ENCODE measurements at places on chromosomes 12 and 14. TPM values are rescaled to one million over a fixed set of nuclear protein-coding genes. Genes with fewer than 3 reads are reported as not detected.

IL31 gene
- total RNA-seq, result not detected

WNT1 gene
- not detected for total RNA-seq

NINJ2 gene
- 0.72 TPM for total RNA-seq

KRT71 gene
- 0.05 TPM for total RNA-seq

SLC17A8 gene
- not detected for total RNA-seq

EML5 gene
- 0.76 TPM for total RNA-seq

CEP83 gene
- 8.9 TPM for total RNA-seq

APOF gene
- not detected for total RNA-seq

SDR9C7 gene
- not detected for total RNA-seq

SYNE3 gene
- 0.50 TPM for total RNA-seq

RERGL gene
- total RNA-seq, result not detected

NTF3 gene
- total RNA-seq, result not detected

ASCL1 gene
- total RNA-seq, result not detected

TSPAN11 gene
- 0.08 TPM for total RNA-seq

OR4E2 gene
- total RNA-seq, result not detected

MANSC1 gene
- 3.9 TPM for total RNA-seq

UNG gene
- total RNA-seq, result 88.4 TPM

DAO gene
- not detected for total RNA-seq

PIP4K2C gene
- 40.1 TPM for total RNA-seq

ARHGAP9 gene
- 0.36 TPM for total RNA-seq

HCAR3 gene
- 0.22 TPM for total RNA-seq

KCNC2 gene
- total RNA-seq, result not detected

RHEBL1 gene
- total RNA-seq, result 5.4 TPM

Measured in A549 treated with CORT108297 at 1 μM for 4 hours (cell line).